ENCODE measurements at places on chromosomes 1 and 21. TPM values are rescaled to one million over a fixed set of nuclear protein-coding genes. Genes with fewer than 3 reads are reported as not detected.

DNA sequence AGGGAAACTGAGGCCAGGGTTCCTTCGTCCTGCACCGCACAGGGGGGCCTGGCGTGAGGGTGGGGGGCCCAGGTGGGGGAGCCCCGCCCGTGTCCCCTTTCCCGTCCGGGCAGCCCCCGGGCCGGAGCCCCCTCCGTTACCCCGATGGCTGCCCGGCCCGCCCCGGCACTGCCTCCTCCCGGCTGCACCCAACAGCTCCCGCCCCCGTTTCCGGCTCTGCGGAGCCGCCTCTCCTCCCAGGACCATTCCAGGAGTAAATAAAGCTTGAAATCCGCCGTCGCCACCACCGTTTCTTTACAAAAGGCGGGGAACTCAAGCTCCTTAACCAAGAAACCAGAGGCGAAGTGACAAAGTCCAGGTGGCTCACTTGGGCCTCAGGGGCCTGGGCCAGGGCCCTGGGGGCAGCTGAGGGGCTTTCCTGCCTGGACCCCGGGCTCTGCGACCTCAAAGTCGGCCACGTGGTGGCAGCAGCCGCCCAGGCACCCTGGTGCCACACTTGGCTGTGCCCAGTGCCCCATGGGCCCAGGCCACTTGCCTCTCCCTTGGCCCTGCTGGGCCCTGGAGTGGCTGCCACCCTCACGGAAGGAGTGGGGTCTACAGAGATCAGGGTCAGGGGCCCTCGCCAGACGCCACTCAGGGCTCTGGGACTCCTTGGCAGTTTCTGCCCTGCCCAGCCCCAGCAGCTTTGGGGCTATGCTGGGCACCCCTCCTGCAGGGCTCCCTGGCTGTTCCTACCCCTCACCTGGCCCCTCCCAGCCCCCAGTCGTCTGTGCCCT lies 514 bp upstream of the FAAP20 start:
- peak; percentile 76 for DNase-seq

DNA sequence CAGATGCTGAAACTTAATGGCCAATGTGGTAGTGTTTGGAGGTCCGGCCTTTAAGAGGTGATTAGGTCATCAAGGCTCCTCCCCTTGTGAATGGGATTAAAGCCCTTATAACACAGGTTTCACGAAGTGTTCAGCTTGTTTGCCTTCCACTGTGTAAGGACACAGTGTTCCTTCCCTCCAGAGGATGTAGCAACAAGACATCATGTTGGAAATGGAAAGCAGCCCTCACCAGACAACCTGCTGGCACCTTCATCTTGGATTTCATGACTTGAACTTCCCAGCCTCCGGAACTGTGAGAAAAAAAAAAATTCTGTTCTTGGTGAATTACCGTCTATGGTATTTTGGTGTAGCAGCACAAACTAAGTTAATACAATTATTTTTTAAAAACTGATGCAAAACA lies 613.8 kb downstream of the KIF26B start:
- DNase-seq = no peak

- no peak for DNase-seq
These were observed 32.1 kb upstream of the ADORA3 start for GRCh38 chr1:111535256-111536191.

DNA sequence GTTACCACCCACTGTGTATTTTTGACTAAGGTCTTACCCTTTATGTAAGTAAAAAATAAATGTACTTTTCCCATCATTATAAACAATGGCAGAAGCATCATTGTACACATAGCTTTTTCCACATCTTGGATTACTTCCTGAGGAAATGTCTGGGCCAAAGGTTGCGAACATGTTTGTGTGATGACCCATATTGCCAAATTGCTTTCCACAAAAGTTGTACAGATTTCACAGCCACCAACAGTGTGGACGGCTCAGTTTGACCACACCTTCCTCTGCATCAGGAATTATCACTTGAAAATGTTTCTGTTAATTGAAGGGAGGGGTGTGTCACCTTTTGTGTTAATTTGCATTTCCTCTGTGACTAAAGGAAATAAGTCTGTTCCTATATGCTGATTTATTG lies 25.7 kb downstream of the AKNAD1 start:
- DNase-seq = no peak

DNA sequence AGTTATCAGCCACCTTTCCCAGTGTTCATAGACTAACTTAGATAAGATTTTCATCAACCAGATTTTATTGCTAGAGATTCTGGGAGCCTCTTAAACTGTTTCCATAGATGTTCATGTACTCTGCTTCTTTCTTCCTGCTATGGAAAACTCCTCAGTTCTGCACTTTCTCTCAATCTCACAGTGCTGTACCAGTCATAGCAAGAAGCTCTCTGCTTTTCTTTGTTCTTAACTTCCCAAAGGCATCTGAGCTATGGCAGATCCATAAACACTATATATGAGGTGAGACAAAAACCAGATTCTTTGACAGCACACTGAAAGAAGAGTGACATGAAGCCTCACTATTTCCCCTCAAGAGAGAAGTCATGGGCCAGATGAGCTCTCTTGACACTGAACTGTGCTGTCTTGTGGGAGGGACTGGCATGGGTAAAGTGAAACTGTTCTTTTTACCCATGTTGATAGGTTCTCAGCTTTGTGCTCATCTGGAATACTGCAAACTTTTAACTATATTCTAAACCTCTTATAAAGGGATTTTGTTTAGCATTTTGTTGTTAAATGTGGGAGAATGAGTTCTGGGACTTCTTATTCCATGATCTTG lies 64.2 kb upstream of the LYPLAL1 start:
- no peak for DNase-seq

DNA sequence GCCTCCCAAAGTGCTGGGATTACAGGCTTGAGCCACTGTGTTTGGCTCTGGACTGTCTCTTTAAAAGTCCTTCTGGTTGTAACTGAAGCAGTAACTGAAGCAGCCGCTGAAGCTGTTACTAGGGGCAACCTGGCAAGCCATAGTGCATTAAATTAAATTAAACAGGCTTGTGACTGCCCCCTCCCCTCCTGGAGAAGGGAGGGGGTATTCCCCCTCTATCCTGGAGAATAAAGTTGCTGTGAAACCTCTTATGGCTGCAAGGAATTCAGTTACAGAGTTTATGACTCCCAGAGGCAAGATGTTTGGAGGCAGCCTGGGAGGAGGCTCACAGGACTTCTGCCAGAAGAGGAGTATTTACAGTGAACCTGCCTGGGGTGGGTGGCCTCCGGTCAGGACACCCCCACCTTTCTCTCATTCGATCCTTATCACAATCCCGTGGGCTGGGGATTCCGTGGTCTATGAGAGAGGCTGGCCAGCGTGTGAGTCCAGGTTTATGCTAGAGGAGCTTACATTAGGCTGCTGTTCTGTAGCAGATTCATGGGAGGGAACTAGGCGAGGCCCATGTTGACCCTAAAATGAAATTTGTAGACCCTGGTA lies 8.3 kb downstream of the TTC22 start:
- DNase-seq = peak; percentile 4

- DNase-seq = peak; percentile 80
These were observed 111.6 kb upstream of the ERRFI1 start for GRCh38 chr1:8137481-8138244.

- DNase-seq = no peak
These were observed 37.2 kb downstream of the ROR1 start for GRCh38 chr1:63810936-63811469.

GRCh38 chr1:204420039-204421004 lies 8.7 kb upstream of the PPP1R15B start:
- DNase-seq = no peak

The MROH9 gene
- total RNA-seq = not detected

GRCh38 chr1:63640633-63641567 lies 47.7 kb downstream of the PGM1 start:
- DNase-seq = no peak

- DNase-seq = no peak
These were observed 85.0 kb upstream of the SLC2A1 start for GRCh38 chr1:43043695-43044094.

The S100A8 gene
- total RNA-seq = not detected

- DNase-seq = no peak
These were observed 14.7 kb upstream of the SLC19A1 start for GRCh38 chr21:45556645-45557615.

The NEK2 gene
- 42.5 TPM for total RNA-seq

DNA sequence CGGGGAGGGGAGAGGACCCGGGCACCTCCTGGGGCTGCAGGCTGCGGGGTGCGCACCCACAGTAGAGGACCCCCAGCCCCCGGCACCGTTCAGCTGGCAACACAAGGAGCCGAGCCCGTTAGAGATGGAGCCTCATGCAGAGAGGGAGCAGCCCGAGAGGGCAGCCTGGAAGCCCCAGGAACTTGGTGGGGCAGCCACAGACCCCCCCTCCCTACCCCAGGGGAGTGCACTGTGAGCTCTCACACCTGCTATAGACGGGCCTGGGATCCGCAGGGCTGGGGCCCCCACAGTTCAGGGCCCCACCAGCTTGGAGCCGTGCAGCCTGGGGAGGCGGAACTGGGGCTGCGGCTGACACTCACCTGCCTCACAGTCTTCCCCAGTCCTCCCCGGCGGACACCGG lies 47.0 kb downstream of the ARHGEF16 start:
- DNase-seq = no peak

- no peak for DNase-seq
These were observed 348.3 kb downstream of the BRINP3 start for GRCh38 chr1:190129366-190129765.

- no peak for DNase-seq
These were observed 15.9 kb downstream of the TMEM63A start for GRCh38 chr1:225866061-225866837.

- no peak for DNase-seq
These were observed 17.6 kb downstream of the GALNT2 start for GRCh38 chr1:230084408-230085177.

The AKNAD1 gene
- not detected for total RNA-seq

DNA sequence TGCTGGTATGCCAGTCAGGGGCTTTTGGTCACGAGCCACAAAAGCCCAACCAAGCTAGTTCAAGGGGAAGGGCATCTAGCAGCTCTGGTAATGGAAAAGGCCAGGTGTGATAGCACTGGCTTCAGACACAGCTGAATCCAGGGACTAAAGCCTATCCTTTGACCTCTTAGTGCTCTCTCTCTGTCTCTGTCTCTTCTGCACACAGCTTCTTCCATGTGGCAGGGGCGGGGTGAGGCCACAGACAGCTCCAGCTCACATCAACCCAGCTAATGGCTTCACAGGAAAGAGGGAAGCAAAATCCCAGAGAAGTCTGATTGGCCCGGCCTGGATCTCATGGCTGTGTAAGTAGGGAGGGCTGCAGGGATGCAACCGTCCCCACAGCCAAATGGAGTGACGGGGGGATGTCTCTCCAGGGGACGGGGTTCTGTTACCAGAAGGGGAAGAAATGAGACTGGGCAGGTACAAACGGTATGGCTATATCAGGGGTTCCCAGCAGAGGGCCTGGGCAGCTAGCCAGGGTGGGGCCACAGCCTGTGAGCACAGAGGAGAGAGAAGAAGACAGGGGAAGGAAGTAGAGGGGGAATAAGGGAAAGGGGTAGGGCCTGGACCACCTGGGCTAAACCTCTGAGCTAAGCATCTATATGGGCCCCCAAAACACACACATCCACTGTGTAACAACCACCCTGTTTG lies 42.4 kb downstream of the FBXO2 start:
- no peak for DNase-seq

DNA sequence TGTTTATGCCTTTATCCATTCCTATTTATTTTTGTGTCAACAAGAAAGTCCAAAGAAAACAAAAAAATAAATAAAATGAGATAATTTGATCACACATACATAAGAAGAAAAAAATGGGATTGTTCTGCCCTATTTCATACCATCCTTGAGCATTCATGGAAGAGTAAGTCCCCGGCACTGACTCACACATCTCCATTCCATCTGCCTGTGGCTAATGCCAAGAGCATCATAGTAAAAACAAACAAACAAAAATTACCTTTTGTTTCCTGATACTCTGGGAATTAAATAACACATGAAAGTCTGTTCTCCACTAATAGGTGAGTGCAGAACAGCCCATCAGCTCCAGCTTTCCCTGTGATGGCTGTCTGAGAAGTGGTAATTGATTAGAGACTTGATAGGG lies 48.1 kb upstream of the BACE2 start:
- DNase-seq = no peak

DNA sequence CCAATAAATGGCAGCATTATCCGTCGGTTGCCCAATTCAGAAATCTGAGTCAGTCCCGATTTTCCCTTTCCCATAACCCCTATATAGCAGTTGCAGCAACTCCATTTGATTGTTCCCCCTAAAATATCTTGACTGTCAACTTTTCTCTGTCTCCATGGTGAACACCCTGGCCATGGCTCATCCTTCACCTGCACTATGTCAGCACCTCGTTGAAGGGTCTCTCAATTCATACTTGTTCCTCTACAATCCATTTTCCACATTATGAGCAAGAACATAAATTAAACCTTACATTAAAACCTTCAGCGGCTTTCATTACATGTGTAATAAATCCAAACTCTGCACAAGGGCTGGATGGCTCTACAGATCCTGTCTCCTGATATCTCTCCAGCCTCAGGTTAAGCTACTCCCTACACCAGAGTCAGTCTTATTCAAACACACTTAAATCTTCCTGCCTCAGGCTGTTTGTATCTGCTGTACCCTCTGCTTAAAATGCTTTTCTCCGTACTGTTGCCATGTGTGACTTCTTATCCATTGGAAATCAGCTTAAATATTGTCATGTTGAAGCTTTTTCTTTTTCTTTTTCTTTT lies 87.3 kb downstream of the BACH1 start:
- no peak for DNase-seq

DNA sequence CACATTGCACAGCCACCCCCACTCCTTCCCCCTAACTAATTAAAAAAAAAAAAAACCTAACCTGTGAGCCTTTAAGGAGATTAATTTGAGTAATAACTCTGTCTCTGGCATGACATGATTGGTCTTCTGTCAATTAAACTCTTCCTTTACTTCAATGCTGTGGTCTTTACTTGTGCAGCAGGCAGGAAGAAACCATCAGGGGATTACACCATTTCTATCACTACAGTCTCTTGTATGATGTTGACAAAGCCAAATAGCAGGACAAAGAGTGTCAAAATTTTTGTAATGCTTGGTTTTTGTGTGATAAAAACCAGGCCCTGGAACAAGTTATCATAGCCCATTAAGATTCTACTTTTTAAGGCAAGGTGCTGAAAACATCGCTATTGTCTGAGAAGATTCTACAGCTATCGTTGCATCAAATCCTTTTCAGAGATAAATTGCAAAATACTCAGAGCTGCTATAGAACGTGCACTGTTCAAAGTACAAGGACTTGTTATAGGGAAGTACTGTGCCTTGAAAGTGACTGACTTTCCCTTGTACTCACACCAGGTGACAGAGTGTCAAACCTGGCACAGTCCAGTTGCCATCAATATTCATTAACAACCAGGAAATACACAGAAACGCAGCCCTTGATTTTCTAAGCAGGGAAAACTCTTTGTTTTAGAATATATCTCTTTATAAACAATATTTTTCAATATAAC lies 37.7 kb downstream of the LHX9 start:
- no peak for DNase-seq

DNA sequence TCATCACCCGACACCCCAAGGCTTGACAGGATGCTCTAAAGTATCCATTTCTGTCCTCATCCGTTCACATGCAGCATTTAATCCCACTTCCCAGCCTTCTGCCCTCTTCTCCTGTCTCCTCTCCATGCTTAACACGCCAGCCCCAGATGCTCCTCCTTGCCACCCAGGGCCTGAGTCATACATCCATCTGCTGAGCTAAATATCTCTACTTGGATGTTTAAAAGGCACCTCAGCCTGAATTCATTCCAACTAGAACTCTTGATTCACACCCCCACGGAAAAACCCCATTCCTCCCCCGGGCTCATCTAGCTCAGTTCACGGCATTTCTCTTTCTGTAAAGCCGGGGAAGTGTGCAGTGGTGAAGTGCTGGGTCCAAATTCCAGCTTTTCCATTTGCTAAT lies 27.7 kb downstream of the TEX35 start:
- peak; percentile 37 for DNase-seq

- no peak for DNase-seq
These were observed 219.0 kb downstream of the KAZN start for GRCh38 chr1:14817223-14818170.
